ENCODE measurements at places on chromosomes 6 and 20. TPM values are rescaled to one million over a fixed set of nuclear protein-coding genes. Genes with fewer than 3 reads are reported as not detected.

SLC22A2 gene
- 1.1 TPM for total RNA-seq

CRNKL1 gene
- total RNA-seq: 63.4 TPM

RAB32 gene
- 143 TPM for total RNA-seq

ABHD16B gene
- total RNA-seq: not detected

RRAGD gene
- total RNA-seq: 9.4 TPM

REM1 gene
- total RNA-seq: not detected

LY6G5C gene
- 1.8 TPM for total RNA-seq

GLP1R gene
- total RNA-seq: not detected

NDUFAF4 gene
- 52.0 TPM for total RNA-seq

FAM162B gene
- total RNA-seq: 0.29 TPM

TP53TG5 gene
- not detected for total RNA-seq

BNIP5 gene
- not detected for total RNA-seq

CUL9 gene
- 26.9 TPM for total RNA-seq

Measured in Daoy (cell line).